ENCODE measurements at places on chromosomes 12 and 14. TPM values are rescaled to one million over a fixed set of nuclear protein-coding genes. Genes with fewer than 3 reads are reported as not detected.

PLD4 gene
- 0.13 TPM for total RNA-seq

APOF gene
- total RNA-seq, result not detected

HOXC9 gene
- not detected for total RNA-seq

AREL1 gene
- total RNA-seq, result 25.2 TPM

GPR68 gene
- 1.8 TPM for total RNA-seq

PMCH gene
- total RNA-seq, result not detected

KERA gene
- not detected for total RNA-seq

WSCD2 gene
- total RNA-seq, result 0.44 TPM

FOXN3 gene
- total RNA-seq, result 115 TPM

IAPP gene
- total RNA-seq, result not detected

CIROP gene
- not detected for total RNA-seq

LUM gene
- 130 TPM for total RNA-seq

CELA1 gene
- not detected for total RNA-seq

MED6 gene
- total RNA-seq, result 20.6 TPM

LALBA gene
- not detected for total RNA-seq

KRT79 gene
- 0.77 TPM for total RNA-seq

GPR132 gene
- 2.1 TPM for total RNA-seq

SIX6 gene
- not detected for total RNA-seq

SDR9C7 gene
- not detected for total RNA-seq

CD163 gene
- 186 TPM for total RNA-seq

JKAMP gene
- total RNA-seq, result 31.6 TPM

PMEL gene
- total RNA-seq, result 0.81 TPM

PLCZ1 gene
- total RNA-seq, result not detected

SLCO1B1 gene
- not detected for total RNA-seq

ABHD12B gene
- total RNA-seq, result not detected

OAS1 gene
- total RNA-seq, result 13.8 TPM

B4GALNT3 gene
- 20.9 TPM for total RNA-seq

TEX22 gene
- total RNA-seq, result 1.6 TPM

BCDIN3D gene
- 4.0 TPM for total RNA-seq

All from left cardiac atrium (tissue), 4 donors.